ENCODE measurements at places on chromosomes 1 and 21.

- DNase-seq: no peak
- no peak overlapping the region for H3K27ac ChIP-seq
- H3K36me3 ChIP-seq: no peaks in the 10 kb centered on the region
- H3K4me1 ChIP-seq: no peaks in the 10 kb centered on the region
Observed at GRCh38 chr1:110734133-110734680, 59.5 kb upstream of the KCNA3 start.

DNA sequence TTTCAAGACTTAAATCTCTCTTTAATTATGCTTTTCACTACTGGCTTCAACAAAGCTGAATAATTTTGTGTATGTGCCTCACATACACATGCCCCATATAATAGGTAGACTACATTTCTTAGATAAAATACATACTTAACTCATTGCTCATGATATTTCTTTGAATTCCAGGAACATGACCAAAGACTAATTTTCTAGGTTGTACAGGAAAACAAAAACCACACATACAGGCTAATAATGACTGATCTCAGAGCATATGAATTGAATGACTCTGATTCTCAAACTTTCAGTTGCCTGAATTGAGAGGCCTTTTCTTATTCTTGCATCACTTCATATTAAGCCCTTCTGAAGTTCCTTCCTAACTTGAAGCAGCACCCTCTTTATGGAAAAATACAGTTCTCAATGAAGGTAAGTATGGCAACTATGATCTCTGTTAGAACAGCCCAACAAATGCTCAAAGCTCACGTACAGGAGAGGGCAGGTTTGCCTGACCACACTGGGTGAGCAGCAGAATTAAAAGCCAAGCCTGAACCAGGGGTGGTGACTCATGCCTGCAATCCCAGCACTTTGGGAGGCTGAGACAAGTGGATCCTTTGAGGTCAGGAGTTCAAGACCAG lies 22.6 kb upstream of the UAP1 start:
- peaks cover 5% of the 10 kb centered on the region for H3K4me1 ChIP-seq
- no peak overlapping the region for H3K4me3 ChIP-seq
- no peak for DNase-seq
- H3K27ac ChIP-seq: no peak overlapping the region

DNA sequence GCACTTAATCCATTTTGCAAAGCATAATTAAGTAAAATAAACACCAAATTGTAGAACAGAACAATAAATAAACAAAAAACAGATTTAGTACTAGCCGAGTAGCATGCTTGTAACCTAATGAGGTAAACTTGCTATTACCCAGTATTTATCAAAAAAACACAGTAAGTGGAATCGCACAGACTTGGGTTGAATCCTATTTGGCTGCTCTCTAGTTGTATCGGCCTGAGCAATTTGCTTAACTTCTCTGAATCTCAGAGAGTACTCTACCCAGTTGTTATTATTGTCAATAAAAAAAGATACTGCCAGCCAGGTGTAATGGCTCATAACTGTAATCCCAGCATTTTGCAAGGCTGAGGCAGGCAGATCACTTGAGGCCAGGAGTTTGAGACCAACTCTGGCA lies 664.3 kb downstream of the ADGRL2 start:
- H3K27ac ChIP-seq: no peak overlapping the region
- no peaks in the 10 kb centered on the region for H3K36me3 ChIP-seq
- no peak overlapping the region for H3K4me3 ChIP-seq
- peaks cover 2% of the 10 kb centered on the region for H3K27me3 ChIP-seq
- H3K4me1 ChIP-seq: no peaks in the 10 kb centered on the region

- H3K27me3 ChIP-seq: peaks cover 5% of the 10 kb centered on the region
- H3K4me1 ChIP-seq: no peaks in the 10 kb centered on the region
- no peak for DNase-seq
- H3K4me3 ChIP-seq: no peak overlapping the region
- no peak overlapping the region for H3K27ac ChIP-seq
Observed at GRCh38 chr21:45966791-45967394, 14.7 kb upstream of the COL6A1 start.

GRCh38 chr1:36919491-36920145 lies 114.7 kb downstream of the GRIK3 start:
- H3K36me3 ChIP-seq: no peaks in the 10 kb centered on the region
- no peaks in the 10 kb centered on the region for H3K4me1 ChIP-seq
- H3K27ac ChIP-seq: no peak overlapping the region
- DNase-seq: no peak

DNA sequence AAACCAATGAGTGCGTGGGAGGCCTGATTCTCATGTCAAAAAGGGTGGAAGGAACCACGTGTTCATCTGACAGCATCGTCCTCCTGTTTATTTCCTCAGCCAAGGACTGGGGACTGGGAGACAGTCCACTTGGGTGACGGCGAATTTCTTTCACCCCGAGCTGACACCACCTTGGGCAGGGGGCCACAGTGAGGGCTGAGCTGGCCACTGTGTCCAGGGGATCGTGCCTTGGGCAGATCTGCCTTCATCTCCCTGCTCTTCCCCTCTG lies 122.1 kb downstream of the SIM2 start:
- H3K4me1 ChIP-seq: peaks cover 2% of the 10 kb centered on the region
- no peak for DNase-seq
- no peak overlapping the region for H3K4me3 ChIP-seq
- H3K27ac ChIP-seq: no peak overlapping the region
- no peaks in the 10 kb centered on the region for H3K27me3 ChIP-seq

DNA sequence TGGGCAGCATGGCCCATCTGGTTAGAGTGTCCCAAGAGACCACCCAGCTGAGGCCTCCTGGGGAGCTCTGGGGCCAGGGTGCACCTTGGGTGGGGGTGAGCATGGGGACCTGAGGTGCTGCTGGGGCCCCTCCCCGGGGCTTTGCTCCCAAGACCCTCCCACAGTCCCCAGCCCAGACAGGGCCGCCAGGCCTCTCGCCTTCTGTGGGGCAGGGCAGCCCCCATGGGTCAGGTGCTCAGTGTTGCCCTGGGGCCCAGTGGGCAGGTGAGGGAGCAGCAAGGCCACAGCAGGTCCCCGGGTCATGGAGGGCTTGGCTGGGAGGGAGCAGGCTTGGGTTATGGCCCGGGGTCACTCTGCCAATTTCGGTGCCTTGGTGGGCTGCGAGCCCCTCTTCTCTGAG lies 24.5 kb upstream of the PEX10 start:
- no peak overlapping the region for H3K4me3 ChIP-seq
- no peak for DNase-seq
- no peaks in the 10 kb centered on the region for H3K27me3 ChIP-seq
- H3K4me1 ChIP-seq: no peaks in the 10 kb centered on the region
- H3K27ac ChIP-seq: peak overlapping the region; percentile 21

DNA sequence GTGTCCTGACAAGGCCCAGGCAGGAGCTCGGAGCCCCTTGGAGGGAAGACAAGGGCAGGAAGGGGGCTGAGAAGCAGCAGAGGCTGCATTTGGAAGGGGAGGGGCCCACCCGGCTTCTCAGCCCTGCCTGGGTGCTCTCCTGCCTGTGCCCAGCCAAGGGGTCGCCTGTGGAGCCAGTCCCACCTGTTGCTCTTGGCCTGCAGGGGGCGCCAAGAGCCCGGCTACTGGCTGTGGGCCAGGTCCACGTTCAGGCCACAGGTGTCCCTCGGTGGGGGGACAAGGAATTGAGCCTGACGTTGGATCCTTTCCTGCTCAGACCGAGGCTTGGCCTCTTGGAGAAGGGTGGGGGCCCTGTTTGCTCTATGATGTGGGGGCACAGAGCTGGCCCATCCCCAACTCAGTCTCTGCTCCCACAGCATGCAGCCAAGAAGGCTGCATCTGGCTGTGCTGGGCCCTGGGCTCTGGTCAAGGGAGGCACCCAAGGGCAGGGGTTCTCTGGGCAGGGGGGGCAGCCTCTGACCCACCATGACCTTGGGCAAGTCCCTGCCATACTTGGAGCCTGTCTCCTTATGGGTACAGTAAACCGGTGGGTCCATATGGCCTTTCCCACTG lies 10.9 kb downstream of the WNT4 start:
- H3K36me3 ChIP-seq: no peaks in the 10 kb centered on the region
- peaks cover 2% of the 10 kb centered on the region for H3K4me1 ChIP-seq
- H3K27me3 ChIP-seq: no peaks in the 10 kb centered on the region
- peak; percentile 78 for DNase-seq

DNA sequence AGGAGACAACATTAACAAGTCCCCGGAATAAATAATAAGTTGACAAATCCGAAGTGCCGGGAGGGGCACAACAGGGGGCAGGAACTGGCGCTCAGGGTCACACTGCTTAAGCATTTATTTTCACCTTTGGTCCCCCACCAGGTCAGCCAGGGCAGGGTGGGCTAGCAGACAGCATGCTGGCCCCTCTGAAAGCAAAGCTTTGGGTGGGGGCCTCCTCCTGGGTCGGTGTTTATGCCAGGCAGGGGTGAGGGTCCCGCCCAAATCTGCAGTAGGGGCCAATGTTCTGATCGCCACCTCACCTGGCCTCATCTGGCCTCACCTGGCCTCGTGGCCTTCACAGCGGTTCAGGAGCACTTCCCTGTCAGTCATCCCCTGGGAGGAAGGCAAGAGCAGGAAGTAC lies 8.2 kb upstream of the FAM131C start:
- H3K4me3 ChIP-seq: no peak overlapping the region
- H3K36me3 ChIP-seq: no peaks in the 10 kb centered on the region
- DNase-seq: no peak
- H3K27me3 ChIP-seq: no peaks in the 10 kb centered on the region

DNA sequence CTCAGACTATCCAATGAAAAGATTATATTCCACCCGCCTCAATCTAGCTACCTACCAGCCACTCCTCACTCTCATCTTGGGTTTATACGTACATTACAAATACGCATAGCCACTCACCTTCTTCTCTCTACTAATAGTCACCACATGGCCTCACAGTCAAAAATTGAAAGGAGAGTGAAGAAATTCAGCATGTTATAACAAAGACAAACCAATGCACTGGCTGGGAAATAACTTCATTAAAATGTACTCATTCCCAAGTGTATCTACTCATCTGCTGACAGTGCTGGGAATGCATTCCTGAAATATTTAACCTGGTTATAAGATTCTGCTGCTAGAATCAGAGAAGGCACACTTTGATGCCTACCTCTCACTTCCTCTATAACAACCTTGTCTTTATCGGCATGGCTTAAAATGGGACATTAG lies 6.5 kb downstream of the ZNF644 start:
- no peak for DNase-seq
- peaks cover 55% of the 10 kb centered on the region for H3K4me1 ChIP-seq
- H3K27me3 ChIP-seq: no peaks in the 10 kb centered on the region
- no peak overlapping the region for H3K27ac ChIP-seq

DNA sequence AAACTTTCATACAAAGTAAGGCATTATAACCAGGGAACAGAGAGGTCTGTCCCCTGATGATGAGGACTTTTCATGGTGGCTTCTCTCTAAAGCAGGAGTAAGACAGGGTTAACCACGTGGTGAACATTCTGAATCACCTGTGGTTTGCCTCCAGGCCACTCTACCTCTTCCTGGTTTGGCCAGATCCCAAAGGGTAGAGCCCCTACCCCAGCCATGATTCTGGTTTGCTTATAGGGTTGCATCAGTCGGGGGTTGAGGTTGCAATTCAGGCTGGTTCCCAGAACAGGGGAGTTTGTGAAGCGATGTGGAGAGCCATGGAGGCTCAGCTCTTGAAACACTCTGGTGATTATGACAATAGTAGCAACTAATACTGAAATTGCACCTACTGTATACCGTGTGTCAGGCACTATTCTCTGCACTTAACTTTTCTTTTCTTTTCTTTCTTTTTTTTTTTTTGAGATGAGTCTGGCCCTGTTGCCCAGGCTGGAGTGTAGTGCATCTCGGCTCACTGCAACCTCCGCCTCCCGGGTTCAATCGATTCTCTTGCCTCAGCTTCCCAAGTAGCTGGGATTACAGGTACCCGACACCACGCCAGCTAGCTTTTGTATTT lies 8.3 kb downstream of the CNR2 start:
- peaks cover 35% of the 10 kb centered on the region for H3K27me3 ChIP-seq
- peaks cover 32% of the 10 kb centered on the region for H3K4me1 ChIP-seq
- DNase-seq: peak; percentile 51
- peaks cover 2% of the 10 kb centered on the region for H3K36me3 ChIP-seq
- H3K4me3 ChIP-seq: peak overlapping the region; percentile 31

- H3K27me3 ChIP-seq: no peaks in the 10 kb centered on the region
- H3K4me3 ChIP-seq: peak overlapping the region; percentile 99
- DNase-seq: no peak
- H3K4me1 ChIP-seq: peaks cover 58% of the 10 kb centered on the region
Observed at GRCh38 chr1:201022820-201023516, 546 bp downstream of the KIF21B start.

- H3K4me1 ChIP-seq: no peaks in the 10 kb centered on the region
- H3K4me3 ChIP-seq: no peak overlapping the region
- peaks cover 5% of the 10 kb centered on the region for H3K27me3 ChIP-seq
- no peak overlapping the region for H3K27ac ChIP-seq
Observed at GRCh38 chr1:171606402-171606941, 15.6 kb upstream of the MYOCOS start.

DNA sequence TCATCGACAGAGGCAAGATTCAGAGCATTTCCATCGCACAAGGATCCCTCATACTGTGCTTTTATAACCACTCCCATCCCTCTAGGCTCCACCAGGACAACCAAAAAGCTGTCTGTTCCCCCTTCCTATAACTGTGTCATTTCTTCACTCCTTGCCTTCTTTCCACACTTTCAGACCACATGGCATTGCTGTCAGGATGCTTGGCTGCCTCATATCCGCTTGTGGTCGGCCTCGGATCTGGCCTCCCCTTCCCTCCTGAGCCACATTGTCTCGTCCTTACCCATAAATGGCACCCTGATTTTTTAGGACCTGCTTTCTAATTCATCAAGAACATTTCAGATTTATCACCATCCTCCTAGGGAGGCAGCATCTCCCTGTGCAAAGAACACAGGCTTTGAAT lies 80.5 kb downstream of the HIVEP3 start:
- no peak for DNase-seq
- peaks cover 5% of the 10 kb centered on the region for H3K4me1 ChIP-seq
- H3K27me3 ChIP-seq: no peaks in the 10 kb centered on the region
- no peak overlapping the region for H3K27ac ChIP-seq

GRCh38 chr1:209756615-209757445 lies 977 bp downstream of the TRAF3IP3 start:
- H3K4me3 ChIP-seq: peak overlapping the region; percentile 92
- H3K4me1 ChIP-seq: peaks cover 64% of the 10 kb centered on the region
- H3K27me3 ChIP-seq: no peaks in the 10 kb centered on the region
- peak overlapping the region; percentile 94 for H3K27ac ChIP-seq

GRCh38 chr1:246641394-246641793 lies 75.1 kb downstream of the CNST start:
- no peak overlapping the region for H3K4me3 ChIP-seq
- H3K4me1 ChIP-seq: peaks cover 2% of the 10 kb centered on the region
- peaks cover 20% of the 10 kb centered on the region for H3K36me3 ChIP-seq
- DNase-seq: no peak
- H3K27me3 ChIP-seq: no peaks in the 10 kb centered on the region

DNA sequence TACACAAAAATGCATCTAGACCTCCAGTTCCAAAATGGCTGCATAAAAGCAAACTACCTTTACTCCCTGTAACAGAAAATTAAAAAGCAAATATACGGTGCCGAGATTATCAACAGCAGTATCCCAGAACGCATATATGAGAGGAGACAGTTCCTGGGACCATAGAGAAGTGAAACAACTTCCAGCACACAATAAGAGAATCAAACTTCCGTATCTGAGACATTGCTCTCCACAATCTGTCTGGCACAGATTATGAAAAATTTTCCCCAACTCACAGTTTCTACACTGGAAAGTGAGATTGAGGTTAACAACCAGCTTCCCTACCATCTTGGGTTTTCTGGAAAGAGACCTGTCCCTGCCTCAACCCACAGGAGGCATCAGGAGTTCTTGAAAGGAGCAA lies 47.2 kb upstream of the ST6GALNAC3 start:
- peaks cover 12% of the 10 kb centered on the region for H3K4me1 ChIP-seq
- H3K27ac ChIP-seq: no peak overlapping the region
- H3K4me3 ChIP-seq: no peak overlapping the region

Data from activated naive CD8-positive, alpha-beta T cell treated with anti-CD3 and anti-CD28 coated beads, Interleukin-2, amount 10 ng/mL, durations not matched to agents 7 days and 5 days (primary cell).